ENCODE measurements at places on chromosomes 7 and 10.

GRCh38 chr10:10364902-10365301, 652.8 kb upstream of the CELF2 start:
- no peak for DNase-seq

DNA sequence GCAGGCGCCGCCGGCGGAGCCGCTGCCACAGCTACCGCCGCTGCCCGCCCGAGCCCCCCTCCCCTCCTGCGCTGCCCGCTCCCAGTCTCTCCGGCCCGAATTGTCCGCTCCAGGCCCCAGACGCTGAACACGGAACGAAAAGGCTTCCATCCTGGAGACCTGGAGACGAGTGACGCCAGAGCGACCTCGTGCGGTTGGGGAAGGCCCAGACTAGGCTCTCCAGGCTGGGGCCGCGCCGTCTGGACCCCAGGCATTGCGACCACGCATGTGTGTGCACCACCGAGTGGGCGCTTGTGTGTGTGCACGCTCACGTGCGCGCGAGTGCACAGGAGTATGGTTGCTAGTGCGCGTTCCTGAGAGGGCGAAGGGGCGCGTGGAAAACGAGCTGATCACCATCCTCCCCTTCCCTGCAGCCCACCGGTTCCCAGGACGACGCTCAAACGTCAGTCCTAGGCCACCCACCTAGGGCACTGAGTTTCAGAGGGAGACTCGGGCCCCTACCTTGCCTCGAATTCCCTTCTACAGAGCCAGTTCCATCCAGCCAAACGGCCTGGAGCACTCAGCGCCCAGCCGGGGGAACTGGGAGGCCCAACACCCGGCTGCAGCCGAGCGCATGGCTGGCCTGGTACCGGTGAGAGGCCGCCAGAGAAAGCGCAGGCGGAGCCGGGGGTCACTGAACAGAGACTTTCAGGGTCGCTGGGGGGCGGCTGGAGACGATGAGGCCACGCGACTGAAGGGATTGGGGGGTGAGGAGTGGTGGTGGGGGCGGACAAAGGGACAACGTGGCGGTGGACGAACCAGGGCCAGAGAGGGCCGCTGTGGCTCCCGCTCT, 11.6 kb downstream of the LBX1 start:
- DNase-seq: peak; percentile 20

DNA sequence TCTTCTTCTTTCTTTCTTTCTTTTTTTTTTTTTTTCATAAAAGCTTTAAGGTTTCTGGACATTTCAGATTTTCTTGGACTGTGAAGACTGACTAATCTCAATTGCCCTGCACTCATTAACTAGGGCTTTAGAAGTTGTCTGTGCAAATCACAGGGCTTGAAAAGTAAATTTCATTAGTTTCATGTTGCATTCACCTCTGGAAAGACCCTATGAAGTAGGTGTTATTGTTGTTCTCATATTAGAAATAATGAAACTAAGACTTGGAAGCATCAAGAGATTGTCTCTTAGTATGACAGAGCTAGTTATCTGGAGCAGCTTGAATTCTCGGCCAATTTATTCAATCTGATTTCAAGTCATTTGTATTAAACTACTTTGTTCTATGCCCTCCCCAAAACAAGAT, 28.2 kb upstream of the SEMA3D start:
- no peak for DNase-seq

GRCh38 chr7:121873289-121874194, 581 bp downstream of the PTPRZ1 start:
- DNase-seq: peak; percentile 17

DNA sequence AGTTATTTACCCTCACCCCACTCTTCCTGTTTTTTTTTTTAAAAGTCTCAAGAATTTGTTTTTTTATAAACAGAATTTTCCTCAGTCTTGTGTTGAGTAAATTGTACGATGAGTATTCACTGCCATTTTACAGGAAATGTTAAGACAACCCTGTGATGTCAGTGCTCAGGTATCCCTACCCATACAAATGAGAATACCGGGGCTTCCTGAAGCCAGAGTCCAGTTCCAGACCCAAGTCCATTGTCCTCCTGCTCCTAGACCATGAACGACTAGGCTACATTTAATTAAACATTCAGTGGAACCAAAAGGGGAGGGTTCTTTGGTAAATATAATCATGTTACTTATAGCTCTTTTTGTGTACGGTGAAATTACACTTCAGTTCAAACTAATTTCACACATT, 79.2 kb downstream of the GNAI1 start:
- DNase-seq: no peak

- peak; percentile 8 for DNase-seq
Observed at GRCh38 chr7:134022286-134022911, 104.7 kb upstream of the LRGUK start.

DNA sequence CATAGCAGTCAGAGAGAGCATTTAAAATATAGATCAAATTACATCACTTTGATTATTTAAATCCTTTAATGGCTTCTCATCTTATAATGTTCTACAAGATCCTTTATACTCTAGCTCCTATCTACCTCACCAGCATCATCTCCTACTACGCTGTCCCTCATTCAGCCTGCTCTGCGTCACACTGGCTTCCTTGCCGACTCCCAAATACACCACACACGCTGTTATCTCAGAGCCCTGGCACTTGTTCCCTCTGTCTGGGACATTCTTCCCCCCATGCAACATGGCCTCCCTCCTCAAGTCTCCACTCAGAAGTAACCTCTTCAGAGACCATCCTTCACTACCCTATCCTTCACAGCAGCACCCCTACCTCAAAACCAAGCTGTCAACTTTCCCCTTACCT, 46.7 kb downstream of the RNLS start:
- no peak for DNase-seq

DNA sequence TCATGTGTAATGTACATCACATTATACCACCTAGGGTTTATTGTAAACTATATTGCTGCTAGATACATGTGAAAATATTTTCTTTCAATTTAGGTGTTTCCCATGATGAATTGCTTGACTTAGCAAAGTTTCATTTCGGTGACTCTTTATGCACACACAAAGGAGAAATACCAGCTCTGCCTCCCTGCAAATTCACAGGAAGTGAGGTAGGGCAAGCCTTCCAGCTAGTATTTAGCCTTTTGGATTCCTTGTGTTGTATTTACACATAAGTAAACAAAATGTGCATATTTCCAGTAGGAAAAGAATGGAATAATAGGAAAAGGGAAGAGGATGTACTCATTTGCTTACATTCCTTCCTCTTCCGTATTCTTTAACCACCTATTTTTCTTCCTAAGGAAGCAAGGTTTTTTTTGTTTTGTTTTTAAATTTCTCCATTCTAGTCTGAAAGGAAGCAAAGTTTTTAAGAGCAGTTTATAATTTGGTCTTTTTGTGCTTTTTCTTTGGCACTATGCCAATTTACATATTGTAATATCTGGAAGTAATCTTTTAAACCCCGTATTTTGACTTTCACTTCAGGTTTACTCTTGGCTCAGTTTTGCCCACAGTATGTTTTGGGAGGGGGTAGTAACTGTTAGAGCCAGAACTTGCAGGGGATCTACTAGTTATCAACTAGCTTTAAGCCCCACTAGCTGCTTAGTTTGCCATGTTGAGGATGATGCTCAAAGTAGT, 10.4 kb downstream of the PMPCB start:
- DNase-seq: no peak

GRCh38 chr10:112844681-112845544, 105.1 kb upstream of the TCF7L2 start:
- no peak for DNase-seq

DNA sequence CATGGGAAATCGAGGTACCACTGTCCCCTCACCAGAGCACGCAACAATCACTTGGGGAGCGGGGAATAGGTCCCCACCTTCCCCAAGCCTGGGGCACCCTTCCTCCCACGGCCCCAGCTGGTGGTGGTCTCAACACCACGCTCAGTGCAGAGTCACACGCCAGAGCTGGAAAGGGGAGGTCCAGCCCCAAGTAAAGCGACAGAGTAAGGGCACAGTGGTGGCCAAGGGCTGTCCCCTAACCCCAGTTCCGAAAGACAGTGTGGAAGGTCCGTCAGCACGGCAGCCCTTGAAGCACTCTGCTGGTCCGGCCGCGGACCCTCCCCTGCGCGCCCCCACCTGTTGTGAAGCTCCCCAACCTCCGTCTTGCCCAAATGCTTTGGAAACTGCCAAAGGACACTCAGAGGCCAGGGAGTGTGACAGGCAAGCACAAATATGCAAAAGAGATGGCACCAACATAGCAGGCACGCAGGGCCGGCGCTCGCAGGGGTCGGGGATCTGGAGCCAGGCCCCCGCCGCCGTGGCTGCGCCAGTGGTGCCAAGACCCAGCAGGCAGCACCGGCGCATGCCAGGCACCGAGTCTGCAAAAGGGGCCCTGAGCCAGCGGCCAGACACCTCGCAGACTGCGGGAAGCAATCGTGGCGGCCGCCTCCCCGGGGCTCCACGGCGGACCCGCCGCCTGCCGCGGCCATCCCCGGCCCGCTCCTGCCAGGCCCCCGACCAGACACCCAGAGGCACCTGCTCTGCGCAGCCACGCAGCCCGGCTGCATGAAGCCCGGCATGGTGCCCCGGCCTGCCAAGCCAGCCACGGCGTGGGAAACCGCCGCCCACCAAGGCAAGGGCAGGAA, 51.6 kb upstream of the SRRM3 start:
- DNase-seq: no peak

- DNase-seq: peak; percentile 44
Observed at GRCh38 chr7:142811154-142811737, 40.5 kb downstream of the PRSS2 start.

DNA sequence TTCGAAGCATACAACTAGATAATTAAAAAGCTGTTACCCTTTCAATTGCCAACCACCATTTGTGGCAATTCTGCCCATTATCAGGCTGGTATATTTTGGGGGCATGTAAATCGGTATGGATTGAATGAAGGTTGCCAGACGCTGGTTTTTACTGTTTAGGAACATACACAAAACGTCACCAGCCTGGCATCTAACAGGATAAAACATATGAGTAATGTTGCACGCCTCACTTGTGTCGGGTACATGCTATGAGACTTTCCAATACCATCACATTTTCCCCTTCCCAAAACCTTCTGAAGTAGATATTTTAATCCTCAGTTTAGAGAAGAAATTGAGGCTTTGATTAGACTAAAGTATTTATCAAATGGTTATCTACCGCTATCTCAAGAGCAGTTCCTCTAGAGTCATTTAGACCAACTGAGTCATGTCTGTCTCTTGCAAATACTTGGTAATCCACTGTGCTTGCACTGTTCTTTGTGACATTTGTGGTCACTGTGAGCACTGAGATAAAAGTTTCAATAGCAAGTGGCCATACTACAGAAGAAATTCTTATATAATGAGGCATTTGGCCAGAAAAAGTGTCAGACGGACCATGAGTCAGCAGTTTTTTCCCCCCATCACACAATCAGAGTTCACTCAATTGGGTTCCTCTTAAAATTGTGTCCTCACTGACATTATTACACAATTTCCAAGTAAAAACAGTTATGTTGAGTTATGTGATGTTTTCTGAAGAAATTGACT, 498.7 kb downstream of the NXPH1 start:
- peak; percentile 70 for DNase-seq

DNA sequence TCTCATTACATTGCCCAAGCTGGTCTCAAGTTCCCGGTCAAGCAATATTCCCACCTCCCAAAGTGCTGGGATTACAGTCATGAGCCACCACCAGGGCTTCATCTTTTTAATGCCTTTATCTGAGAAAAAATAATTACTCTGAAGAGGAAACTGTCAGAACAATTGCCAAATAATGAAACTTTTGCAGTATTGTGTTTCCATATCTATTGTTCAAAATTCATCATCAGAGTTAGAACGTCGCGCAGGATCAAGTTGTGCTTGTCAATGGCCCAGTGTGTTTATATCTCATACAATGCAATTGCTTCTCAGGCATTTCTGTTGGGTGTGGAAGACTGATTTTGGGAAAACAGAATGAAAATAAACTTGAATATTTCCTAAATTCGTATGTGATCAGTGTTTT, 143.1 kb downstream of the ARID5B start:
- no peak for DNase-seq

DNA sequence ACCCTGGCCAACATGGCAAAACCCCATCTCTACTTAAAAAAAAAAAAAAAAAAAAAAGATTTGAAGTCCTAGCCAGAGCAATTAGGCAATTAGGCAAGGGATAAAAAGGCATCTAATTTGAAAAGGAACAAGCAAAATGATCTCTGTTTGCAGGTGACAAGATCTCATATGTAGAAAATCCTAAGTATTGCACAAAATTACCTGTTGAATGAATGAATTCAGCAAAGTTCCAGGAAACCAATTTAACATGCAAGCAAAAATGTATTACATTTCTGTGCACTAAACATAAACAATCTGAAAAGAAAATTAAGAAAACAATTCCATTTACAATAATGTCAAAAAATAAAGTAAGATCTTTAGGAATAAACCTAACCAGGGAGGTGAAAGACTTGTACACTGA, 5.2 kb downstream of the PILRB start:
- DNase-seq: no peak

DNA sequence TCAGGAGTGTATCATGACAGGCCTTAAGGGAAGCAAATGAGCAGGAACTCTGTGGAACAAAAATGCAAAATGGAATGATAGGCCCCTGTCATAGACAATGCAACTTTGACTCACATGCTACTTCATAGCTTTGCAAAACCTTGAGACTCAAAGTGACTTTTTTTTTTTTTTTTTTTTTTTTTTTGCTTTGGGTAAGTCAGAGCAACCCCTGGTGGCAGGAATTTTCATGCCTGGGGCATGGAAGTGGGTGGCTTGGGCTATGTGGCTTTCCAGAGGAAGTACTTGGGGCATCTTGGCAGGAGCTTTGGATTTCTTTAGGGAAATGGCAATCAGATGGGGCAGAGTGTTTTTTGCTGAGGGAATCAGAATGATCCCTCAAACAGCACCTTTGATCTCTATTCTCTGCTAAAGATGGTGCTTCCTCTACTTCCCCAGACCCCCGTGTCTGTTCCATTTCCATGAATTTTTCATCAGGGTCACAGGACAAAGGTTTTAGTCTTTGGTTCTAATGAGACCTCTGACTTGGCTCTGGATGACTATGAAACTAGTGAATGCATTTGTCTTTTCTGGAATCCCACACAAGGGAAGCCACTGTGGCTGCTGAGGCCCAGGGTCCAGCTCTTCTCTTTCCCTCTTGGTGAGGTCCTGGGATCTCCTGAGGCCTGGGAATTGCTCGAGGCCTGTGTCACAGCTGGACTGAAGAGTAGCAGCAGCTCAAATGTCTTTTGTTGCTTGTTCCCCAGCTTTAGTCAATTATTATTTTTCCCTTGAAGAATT, 62.8 kb downstream of the TACC2 start:
- peak; percentile 53 for DNase-seq

GRCh38 chr7:122736183-122736582, 33.5 kb upstream of the RNF148 start:
- no peak for DNase-seq

- DNase-seq: no peak
Observed at GRCh38 chr7:128701062-128701785, 29.1 kb downstream of the GARIN1A start.

GRCh38 chr10:67772894-67773511, 65.0 kb downstream of the DNAJC12 start:
- peak; percentile 51 for DNase-seq

DNA sequence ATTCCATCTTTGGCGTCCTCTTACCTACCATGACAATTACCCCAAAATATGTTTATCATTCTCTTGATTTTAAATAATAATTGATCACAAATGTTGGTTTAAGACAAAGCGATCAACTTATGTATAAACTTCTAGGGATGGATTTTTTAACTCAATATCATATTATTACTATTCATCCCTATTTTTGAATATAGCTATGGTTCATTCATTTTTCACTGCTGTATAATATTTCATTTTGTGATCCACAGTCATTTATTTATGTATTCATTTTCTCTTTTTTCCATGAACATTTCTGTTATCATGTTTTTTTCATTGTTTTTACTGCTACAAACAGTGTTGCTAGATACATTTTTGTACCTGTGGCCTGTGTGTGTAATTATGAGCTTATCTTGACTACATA, 61.3 kb upstream of the MET start:
- DNase-seq: no peak
